Stimulated activated CD8-positive, alpha-beta memory T cell treated with anti-CD3 and anti-CD28 coated beads, Interleukin-7, amount 100 ng/mL, for 1 hour (primary cell): ENCODE measurements at places on chromosomes 1 and 21.

- no peak for DNase-seq
These were observed 168.6 kb downstream of the IER5 start for GRCh38 chr1:181257117-181257516.

- no peak for DNase-seq
These were observed at the start of gene CAMK1G for GRCh38 chr1:209583408-209583807. Gene CAMK1G, plus strand, starts transcription at chr1:209583714. Its CDS starts 11,270 bp downstream, at chr1:209594984.

GRCh38 chr1:30300669-30301068, 422.7 kb downstream of the MATN1 start:
- no peak for DNase-seq

DNA sequence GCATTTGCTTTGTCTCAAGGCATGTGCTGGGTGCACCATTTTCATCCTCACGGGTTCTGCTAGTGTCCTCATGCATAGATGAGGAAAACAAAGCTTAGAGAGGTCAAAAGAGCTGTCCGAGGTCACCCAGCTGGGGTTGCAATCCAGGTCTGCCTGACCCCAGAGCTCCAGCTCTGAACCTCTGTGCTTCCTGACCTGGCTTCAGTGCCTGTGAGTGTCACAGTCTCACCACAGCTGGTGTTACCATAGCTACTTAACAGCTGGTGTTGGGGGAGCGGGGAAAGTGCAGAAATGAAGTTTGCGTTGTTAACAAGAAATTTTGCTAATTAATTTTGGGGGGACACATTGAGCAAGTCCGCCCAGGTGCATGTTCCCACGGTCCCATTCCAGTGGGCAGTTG, 328.5 kb downstream of the KIF26B start:
- DNase-seq: no peak

- DNase-seq: no peak
These were observed 67.5 kb upstream of the GFI1 start for GRCh38 chr1:92554216-92554615.

DNA sequence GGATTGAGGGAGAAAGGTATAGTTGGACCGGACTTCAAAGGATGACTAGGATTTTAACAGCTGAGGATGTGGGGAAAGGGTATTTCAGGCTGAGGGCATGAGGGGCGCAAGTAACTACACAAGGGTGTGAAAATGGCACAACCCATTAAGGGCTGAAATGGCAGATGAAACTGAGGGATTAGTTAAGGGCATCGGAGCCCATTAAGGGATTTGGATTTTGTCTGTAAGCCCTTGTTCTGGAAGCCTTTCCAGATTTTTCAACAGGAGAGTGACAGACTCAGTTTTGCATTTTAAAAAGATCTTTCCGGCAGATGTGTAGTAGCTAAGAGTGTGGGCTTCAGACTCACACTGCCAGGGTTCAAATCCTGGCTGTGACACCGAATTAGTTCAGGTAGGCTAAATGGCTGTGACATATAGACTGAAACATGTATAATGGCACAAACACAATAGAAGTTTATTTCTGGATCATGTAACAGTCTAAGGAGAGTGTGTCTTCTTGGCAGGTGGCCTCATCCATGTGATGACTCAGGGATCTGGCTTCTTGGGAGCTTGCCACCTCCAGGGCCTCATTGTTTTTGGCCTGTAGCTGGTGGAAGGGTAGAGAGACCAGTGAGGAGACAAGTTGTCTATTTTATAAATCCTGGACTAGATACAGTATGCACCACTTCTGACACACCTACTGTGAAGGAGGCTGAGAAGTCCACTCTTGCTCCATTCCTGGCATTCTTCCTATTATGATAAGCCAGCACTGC, 49.6 kb downstream of the UBE2T start:
- no peak for DNase-seq

- DNase-seq: no peak
These were observed 23.2 kb downstream of the CRYAA start for GRCh38 chr21:43191971-43192370.

DNA sequence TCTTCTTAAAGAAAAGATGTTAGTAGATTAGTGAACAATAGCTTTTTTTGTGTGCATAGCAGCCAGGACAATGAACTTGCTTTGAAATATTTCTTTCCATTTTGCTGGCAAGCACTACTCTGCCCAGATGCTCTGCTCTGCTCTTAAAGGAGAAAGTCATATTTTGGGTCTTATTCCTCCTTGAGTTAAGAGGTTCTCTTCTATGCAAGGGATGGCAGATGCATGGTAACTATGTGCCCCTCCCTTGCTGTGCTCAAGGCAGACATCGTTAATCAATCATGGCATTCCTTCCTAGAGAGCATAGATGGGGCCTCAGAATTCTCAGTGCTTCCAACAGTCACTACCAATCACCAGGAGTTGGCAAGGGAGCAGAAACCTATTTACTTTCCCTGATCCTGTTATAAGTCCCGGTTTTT, 27.6 kb downstream of the NIPAL3 start:
- DNase-seq: no peak

- DNase-seq: no peak
These were observed 54.5 kb upstream of the NADK start for GRCh38 chr1:1832820-1833219.

GRCh38 chr1:205473966-205474365, 18.1 kb upstream of the BLACAT1 start:
- no peak for DNase-seq

GRCh38 chr1:40478276-40478675, 1.2 kb downstream of the ZFP69 start:
- DNase-seq: no peak
